Midbrain (tissue), 1 donor: ENCODE measurements at places on chromosomes 12 and 14.

DNA sequence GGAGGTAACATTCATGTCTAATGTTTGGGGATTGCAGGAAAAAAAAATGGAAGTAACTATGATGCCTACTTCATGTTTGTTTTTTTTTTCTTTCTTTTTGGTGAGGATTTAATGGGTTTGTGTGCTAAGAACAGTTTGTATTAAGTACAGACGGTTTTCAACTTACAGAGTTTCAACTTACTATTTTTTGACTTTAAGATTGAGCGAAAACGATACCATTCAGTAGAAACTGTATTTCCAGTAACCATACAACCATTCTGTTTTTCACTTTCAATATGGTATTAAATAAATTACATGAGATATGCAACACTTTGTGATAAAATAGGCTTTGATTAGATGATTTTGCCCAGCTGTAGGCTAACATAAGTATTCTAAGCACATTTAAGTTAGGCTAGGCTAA lies 10.4 kb downstream of the TECPR2 start:
- no peak for DNase-seq

- DNase-seq: peak; percentile 52
Measured at GRCh38 chr12:188910-189621, 24.9 kb downstream of the SLC6A12 start.

GRCh38 chr14:92563359-92563758 lies 49.8 kb downstream of the RIN3 start:
- DNase-seq: peak; percentile 29

DNA sequence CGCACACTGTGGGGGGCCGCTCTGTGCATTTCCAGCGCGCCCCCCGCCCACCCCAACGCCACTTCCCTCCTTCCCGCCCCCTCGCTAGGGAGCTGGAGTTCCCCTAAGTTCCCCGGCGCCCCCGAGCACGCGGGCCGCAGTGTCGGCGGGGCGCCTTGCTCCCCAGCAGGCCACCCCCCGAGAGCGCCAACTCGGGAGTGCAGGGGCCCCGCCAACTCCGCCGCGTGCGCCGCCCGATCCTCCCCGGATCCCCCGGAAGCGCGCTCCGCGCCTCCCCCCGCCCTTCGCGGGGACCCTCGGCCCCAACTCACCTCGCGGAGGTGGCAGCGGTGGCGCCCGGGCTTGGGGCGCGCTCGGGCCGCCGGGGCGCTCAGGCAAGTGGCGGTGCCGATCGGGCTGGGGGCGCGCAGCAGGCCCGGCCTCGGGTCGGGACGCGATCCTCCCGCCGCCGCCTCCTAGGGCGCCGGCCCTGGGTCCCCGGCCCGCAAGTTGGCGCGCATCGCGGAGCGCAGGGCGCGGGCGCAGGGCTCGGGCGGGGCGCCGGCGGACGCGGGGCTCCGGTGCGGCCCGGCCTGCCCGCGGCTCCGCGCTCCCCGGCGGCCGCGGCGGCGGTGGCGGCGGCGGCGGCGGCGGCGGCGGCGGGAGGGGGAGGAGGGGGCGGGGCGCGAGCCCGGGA lies at the start of gene NCOR2:
Gene NCOR2 (minus strand): TSS at position 616 of the 676 bp plus-strand sequence. CDS start 72,361 bp downstream, outside the sequence.
- DNase-seq: no peak

GRCh38 chr12:39239490-39240486 lies 203.1 kb downstream of the KIF21A start:
- no peak for DNase-seq

- peak; percentile 0 for DNase-seq
Measured at GRCh38 chr14:74324931-74325361, 22.2 kb upstream of the ABCD4 start.

DNA sequence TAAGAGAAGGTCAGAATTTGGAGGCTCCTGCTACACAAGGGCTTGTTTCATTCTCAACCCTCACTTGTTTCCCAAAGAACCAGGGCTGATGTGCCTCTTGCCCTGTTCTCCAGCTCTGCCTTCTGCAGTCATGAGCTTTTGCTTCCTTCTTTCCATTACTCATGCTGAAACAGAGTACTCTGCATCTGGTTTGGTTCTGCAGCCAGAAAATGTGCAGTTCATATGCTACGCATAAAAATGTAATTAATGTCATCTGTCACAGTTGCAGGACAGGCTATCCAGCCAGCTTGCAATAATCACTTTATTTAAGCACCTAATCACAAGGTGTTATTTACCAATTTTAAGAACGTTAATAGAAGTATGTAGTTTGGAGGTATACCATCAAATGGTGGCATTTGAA lies 150.2 kb downstream of the SRGAP1 start:
- DNase-seq: no peak
